ENCODE measurements at places on chromosomes 2 and 18.

GRCh38 chr2:54546923-54547720, 91.0 kb downstream of the SPTBN1 start:
- no peak for DNase-seq

DNA sequence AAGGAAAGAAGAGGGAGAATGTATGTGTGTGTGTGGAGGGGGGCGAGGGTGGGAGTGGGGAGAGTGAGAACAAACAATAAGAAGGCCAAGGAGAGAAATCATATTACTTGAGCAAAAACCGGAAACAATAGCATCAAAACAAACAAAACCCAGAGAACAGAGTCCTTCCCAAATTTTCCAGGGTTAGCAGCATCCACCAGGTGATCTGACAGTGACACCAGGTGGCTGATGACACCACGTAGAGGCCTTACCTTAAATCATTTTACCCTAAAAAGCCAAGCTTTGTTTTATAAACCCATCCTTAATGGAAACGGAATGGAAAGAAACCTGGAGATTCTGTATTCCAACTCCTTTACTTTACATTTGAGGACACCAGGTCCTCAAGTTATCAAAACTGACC, 42.9 kb downstream of the CDCA7 start:
- no peak for DNase-seq

DNA sequence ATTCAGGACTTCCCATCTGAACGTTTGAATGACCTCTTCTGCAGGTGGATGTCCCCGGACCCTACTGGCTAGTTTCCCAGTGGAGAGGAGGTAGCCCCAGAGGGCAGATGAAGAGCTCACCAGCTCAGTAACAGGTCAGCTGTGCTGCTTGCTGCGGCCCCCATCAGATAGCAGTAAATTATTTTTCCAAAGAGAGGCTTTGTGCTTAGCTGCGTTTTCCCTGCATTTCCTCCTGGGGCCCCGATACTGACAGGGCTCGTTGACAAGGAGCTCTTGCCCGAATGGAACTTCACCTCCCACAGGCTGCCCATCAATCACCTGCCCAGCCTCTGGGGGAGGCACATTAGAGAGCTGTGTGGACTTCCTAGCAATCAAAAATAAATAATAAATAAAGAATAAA, 185.8 kb downstream of the DOK6 start:
- no peak for DNase-seq

DNA sequence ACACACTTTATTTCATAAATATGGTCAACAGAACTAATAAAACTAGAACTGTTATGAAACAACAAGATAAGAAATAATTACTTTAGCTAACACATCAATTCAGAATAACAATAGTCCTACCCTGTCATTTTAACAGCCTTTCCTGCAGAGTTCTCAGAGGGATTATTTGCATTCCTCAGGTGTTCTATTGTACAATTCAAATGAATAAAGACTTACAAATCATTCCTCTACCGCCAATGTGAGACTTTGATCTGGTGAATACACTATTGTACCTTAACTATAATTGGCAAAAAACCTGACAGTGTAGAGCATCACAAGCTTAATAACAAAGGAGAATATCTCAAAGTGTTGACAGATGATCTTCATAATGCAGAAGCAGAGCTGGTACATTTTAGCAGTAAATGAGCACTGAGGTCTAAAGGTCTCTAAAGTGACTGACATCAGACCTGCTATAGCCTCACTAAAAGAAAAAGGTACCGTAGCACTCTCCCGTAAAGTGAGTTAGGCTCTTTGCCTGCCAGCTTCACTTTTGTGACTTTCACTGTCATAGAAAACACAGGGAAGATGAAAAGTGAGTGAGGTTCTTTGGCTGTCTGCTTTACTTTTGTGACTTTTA, 118.8 kb upstream of the SP3 start:
- no peak for DNase-seq

GRCh38 chr2:30031184-30031583, 109.8 kb upstream of the ALK start:
- no peak for DNase-seq

DNA sequence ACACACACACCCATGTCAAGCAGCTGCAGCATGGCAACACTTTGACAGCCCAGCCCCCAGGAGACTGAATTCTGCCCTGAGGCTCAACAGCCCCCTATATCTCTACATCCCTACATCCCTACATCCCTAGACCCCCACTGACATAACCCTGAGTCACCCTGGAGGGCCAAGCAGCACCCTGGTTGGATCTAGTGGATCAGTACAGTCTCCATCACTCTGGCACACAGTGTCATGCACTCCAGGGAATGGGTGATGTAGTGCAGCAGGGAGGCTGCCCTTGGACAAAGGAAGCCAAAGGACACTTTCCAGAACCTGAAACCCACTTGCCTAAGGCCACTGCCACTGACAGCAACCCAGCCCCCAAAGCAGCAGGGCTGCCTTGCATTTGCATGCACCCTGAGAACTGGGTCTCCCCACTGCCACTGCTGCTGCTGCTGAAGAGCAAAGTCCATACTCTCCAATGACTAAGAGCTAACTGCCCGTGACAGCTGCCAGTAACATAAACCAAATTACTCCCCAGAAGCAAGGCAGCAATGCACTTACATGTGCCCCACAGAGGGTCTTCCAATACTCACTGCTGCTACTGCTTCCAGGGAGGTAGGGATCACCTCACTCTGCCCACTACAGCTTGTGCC, 681.6 kb upstream of the KLHL29 start:
- no peak for DNase-seq

DNA sequence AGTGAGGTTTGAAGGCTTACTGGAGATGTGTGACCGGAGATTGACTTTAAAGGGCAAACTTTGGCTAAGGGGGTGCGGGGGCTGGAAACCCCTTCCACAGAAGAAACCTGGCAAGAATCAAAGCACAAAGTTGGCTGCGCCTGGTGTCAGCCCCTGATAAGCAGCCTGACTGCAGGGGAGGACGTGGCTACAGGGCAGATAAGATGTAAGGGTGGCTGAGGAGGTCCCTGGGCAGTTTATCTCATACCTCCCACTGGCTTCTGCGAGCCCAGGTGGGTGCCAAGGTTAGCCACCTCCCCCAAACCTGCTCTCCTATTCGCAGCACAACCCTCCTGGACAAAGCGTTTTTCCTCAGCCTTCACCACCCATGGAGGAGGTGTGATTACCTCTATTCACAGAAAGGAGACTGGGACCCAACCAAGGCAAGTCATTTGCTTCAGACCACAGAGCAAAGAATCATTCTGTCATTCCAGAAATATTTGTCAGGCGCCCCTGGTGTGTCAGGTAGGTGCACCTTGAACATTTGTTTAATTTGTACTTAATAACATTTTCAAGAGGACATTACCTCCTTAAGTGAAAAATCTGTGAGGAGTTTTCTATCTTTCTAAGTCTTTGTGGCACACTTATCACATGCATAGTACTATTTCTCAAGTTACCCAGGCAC, 73.1 kb upstream of the IL1R1 start:
- DNase-seq, result no peak

DNA sequence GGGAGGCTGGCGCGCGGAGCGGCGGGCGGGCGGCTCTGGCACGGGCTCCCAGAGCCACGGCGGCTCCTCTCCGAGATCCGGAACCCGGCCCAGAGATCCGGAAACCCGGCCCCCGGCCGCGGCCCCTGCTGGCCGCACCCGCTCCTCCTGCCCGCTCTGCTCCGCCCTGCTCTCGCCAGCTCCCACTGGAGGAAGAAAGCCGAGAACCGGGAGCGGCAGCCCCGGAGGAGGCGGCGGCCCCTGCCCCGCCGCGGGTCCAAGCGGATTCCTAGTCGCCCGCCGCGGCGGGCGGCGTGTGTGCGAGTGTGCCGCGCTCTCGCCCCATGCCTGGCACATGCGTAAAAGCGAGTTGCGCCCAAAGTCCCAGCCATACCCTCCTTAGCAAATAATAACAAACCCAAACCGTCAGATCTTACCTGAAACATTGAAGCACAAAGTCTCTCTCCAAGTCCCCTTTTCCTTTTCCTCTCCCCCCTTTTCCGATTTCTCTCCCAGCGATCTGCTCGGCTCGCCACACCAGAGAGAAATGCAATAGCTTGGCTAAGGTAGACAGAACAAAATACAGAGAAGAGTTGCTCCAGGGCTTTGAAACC, 108.7 kb upstream of the KCTD1 start:
- no peak for DNase-seq

DNA sequence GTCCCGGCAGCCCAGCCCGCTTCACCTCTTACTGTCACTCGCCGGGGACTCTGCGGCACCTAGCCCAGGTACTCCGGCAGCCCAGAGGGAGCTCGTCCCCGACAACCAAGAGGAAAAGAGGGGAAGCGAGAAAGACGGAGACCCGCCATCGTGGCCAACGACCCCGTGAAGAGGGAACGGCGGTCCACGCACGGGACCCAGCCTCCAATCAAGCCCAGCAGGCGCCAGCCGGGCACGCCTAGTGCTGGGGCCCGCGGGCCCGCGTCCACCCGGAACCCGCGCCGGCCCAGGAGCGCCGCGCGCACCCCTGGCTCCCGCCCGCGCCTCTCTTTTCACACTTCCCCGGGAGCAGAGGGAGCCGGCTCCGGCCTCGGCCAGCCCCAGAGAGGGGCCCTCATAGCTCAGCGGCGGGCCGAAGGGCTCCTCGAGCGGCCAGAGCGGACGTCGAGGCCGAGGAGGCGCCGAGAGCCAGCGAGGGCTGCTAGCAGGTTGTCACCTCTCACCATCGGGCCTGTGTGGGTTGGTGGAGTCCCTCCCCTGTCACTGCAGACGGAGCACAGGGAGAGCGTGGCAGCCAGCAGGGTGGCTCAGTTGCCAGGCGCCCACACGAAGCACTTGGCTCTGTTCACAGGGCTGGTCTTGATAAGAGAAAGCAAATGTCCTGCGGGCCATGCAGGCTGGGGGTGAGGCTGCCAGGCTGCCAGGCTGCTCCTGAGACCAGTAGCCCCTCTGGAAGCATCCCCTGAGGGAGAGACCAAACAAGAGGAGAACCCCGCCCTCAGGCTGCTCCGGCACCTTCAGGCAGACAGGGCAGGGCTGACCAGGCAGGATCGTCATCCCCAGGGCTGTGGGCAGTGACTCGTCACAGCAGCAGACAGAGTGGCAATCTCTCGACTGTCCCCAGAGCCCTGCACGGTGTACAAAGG, 36.9 kb upstream of the KLF11 start:
- no peak for DNase-seq

GRCh38 chr2:134667541-134667940, 51.3 kb downstream of the TMEM163 start:
- DNase-seq, result no peak

- DNase-seq, result no peak
Observed at GRCh38 chr2:224151161-224151560, 112.1 kb upstream of the SERPINE2 start.

GRCh38 chr2:130720528-130720927, 8.3 kb upstream of the GPR148 start:
- no peak for DNase-seq

GRCh38 chr18:54240629-54241107, 16.2 kb upstream of the MBD2 start:
- no peak for DNase-seq

GRCh38 chr2:164910101-164910899, 45.0 kb downstream of the SLC38A11 start:
- DNase-seq, result no peak

DNA sequence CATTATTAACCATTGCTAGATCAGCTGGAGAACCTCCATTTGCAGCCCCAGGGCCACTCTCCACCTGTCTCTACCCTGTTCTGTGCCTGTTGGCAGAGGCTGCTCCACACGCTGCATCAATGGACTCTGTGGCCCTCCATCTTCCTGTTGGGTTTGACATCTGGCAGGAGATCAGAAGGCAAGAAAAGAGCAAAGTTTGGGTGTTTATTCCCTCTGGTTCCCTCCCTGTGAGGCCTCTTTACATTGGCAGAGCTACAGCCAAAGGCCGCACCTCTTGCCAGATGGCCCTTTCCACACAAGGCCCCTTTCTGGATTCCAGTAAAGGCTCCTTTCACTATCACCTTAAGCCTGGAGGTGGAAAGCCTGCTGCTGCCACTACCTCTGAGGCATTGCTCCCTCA, 110.9 kb upstream of the RND3 start:
- DNase-seq, result no peak

DNA sequence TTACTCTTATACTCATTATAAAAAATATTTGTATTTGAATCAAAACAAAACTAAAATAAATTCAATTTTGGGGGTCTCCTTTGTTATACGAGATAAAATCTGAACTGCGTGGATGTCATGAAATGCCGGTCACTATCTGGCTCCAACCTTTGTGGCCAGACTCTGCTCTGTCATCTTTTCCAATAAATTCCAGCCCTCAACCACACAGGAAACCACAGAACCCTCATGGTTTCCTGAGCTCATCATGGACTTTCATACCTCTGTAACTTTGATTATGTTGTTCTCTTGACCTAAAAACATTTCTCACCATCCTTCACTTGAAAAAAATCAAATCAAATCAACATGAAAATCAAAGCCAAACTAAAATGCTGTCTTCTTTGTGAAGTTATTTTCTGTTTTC, 724.7 kb downstream of the METTL4 start:
- DNase-seq, result no peak

DNA sequence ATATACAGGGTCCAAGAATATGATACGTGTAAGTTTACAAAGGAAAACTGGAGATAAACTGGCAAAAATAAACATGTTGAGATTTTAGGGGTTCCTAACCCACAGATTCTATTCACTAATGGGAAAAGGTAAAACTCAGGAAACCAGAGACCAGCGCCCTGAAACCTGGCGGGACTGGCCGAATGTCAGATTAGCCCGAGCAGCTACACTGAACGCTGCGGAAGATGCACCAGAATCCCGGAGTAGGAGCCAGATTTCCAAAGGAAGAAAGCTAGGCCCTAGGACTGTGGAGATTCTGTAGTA, 679 bp upstream of the WDR75 start:
- no peak for DNase-seq

DNA sequence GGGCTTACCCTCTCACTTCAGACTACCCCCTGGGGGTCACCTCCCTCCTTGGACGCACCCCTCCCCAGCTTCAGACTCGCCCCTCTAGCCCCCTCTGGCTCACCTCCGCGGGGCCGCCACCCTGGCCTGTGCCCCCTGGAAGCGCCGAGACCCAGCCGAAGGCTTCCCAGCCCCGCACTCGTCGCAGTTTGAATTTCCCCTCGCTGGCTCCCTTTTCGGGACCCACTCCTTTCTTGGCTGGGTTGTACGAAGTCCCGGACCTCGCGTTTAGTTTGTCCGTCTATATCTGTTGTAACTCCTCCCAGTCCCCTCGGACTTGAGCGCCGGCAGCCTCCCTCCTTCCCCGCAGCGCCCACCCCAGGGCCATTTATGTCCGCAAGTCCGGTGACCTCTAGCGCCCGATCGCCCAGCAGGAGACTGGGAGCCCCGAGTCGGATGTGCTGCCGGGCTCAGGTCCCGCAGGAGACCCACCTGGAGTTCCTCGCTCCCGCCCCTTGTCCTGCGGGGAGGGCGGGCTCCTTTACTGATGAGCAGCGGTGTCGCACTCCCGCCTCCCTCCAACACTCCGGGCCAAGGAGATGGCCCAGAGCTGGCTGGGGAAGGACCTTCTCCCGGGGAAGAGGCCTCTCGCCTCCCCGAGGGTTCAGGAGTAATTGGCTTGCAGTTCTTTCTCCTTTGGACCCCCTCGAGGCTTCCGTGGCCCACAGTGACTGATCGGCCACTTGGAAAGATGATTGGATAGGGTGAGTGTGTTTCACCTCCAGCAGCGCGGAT, 692 bp upstream of the RAX start:
- DNase-seq, result no peak

- no peak for DNase-seq
Observed at GRCh38 chr18:71665131-71665530, 879.0 kb downstream of the CBLN2 start.

Data from activated CD8-positive, alpha-beta memory T cell treated with anti-CD3 and anti-CD28 coated beads for 4 hours (primary cell).